Stimulated activated CD4-positive, alpha-beta T cell treated with anti-CD3 and anti-CD28 coated beads, Interleukin-4, amount 100 ng/mL, for 1 hour (primary cell): ENCODE measurements at places on chromosomes 1 and 21.

GRCh38 chr1:165988275-165988674 is 160.9 kb downstream of the UCK2 start:
- DNase-seq: no peak

- no peak for DNase-seq
Observed at GRCh38 chr1:48671578-48671977, 105.1 kb downstream of the BEND5 start.

GRCh38 chr1:98675282-98675681 is 13.8 kb downstream of the SNX7 start:
- DNase-seq: no peak

- no peak for DNase-seq
Observed at GRCh38 chr1:33399375-33399774, 31.5 kb downstream of the PHC2 start.

- DNase-seq: no peak
Observed at GRCh38 chr1:117003223-117003875, 1.8 kb downstream of the CD101 start.

- no peak for DNase-seq
Observed at GRCh38 chr21:35651196-35651595, 409.1 kb downstream of the SETD4 start.

- no peak for DNase-seq
Observed at GRCh38 chr1:232835166-232835565, 29.9 kb downstream of the MAP10 start.

- no peak for DNase-seq
Observed at GRCh38 chr1:18632218-18632588, 1.6 kb downstream of the PAX7 start.

GRCh38 chr1:235545292-235545930 is 41.2 kb upstream of the B3GALNT2 start:
- DNase-seq: no peak

DNA sequence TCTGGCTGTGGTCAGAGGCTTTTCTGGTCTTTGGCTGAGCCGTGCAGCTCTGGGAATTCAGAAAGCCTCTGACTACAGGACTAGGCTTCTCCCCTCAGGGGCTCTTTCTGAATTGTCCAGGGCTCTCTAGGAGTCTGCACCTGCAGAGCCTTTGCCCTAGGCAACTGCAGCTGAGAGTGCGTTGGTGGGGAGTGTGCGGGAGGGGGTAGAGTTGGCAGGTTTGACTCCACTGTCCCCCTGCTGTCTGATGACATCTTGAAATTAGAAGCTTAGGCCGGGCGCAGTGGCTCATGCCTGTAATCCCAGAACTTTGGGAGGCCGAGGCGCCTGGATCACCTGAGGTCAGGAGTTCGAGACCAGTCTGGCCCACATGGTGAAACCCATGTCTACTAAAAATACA is 32.9 kb downstream of the KIAA1614 start:
- no peak for DNase-seq

DNA sequence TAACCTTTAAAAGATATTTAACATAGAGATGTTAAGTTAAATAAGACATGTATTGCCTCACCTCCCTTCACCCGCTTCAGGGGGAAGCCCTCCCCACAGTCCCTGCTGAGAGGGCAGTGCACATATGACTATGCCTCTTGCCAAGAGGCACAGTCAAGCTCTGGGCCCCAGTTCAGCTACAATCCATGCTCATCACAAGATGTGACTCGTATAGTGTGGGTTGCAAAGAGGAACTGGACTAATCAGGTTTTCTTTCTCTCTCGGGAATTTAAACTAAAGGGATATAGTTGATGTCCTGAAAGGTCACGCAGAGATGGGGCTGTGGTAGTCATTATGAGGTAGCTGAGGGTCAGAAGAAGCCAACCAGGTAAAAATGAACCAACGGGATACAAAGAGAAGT is 35.6 kb downstream of the LYST start:
- DNase-seq: no peak

DNA sequence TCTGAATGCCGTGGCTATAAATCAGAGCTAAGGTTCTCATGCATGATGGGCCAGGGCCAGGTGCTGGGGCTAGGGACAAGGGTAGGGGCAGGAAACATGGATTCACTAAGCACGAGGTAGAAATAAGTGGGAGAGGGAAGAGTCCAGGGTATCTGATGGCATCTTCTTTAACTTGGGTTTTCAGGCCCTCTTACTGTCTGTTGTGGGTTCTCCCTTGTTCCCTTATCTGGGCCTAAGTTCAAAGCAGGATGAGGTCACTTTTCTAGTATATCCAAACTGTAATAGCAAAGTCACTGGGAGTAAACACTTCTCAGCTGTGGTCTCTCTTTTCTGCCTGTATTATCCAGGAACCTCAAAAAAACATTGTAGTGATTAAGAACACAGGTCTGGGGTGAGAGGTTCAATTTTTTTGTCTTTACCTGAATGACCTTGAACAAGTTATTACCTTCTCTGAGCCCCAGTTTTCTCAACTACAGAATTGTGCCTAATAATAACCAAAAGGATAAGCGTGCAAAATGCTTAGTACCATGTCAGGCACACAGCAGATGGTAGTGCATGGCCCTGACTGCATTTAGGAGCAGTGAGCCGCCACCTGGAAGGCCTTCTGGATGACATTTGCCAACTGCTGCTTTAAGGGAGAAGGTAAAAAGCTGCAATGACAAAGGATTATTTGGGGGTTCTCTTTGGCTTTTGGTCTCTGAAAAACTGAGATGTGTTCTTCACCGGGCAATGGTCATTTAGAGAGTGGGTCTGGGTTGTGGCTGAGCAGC is 53.6 kb upstream of the A3GALT2 start:
- DNase-seq: no peak

DNA sequence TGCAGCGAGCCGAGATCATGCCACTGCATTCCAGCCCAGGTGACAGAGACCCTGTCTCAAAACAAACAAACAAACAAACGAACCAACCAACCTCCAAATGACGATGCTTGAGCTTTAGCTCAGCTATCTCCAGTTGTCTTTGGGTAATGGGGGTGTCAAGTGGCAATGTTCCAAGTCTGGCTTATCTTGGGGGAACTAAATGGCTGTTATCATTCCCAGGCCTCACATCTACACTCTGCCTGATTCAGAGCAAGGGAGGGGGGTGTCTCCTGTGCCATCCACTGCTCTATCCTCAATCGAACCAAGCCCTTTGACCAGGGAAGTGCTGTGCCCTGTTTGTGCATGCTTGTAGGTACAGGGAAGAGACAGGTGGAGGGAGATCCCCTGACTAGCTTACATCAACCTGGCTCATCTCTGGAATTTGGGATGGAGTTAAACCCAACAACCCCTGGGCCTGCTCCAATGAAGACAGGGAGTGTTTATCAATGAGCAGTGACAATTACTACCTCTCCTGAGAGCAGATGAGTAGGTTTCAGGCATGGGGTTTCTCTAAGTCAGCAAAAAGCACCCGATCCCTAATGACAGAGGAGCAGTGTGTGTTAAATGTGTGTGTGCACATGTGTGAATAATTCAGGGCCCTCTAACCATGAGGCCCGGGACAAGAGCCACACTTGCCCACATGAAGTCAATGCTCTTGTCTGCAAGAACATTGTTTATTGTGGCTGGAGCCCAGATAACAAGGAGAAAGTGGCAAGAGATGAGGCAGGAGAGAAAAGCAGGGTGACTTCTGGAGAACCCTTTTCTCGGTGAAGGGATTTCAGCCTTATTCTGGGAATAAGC is 20.3 kb upstream of the IL6R start:
- no peak for DNase-seq

DNA sequence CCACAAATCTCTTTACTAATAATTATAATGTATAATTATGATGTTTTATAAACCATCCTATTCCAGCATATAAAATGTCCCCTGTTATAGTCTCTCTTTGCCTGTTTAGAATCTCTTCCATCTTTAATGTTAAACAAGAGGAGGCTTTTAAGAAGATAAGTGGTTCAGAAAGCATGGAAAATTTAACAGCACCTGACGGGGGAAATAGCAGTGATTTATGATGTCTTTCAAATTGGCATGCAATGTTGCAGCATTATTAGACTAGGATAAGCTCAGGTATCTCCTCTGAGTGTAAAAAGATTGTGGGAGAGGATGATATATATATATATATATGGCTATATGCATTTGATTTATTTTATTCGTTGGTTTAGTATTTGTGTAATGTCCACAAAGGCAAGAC is 24.4 kb downstream of the GIPC2 start:
- no peak for DNase-seq

DNA sequence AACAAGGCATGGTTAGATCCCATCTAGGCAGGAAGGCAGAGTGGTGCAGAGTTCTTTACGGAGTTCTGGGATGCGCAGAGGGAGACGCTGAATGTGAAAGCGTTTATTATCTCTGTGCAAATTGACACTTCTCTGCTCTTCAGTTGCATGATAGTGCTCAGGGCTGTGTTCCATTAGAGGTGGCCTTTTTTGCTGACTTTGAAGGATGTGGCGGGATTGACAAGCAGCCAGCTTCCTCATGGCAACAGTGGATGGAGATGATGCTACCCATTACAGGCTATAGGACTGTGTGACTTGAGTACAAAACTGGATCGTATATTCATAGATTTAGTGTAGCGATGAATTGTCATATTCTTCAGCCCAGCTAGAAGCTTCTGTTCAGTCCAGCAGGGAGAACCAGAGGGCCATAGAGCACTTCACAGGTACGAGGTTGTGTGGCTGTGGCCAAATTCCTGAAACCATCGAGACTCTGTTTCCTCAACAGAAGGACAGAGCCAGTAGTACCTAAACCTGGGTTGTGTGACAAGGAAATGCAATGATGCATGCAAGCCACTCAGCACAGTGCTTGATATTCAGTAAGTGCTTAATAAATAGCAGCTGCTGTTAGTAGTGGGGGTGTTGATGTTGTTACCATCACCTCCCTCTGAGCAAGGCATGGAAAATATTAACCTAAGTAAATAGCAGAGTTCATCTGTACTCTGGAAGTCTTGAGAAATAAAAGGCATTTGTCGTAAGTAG is 430.0 kb upstream of the KAZN start:
- DNase-seq: no peak

GRCh38 chr21:41233916-41234315 is 66.0 kb downstream of the BACE2 start:
- no peak for DNase-seq

DNA sequence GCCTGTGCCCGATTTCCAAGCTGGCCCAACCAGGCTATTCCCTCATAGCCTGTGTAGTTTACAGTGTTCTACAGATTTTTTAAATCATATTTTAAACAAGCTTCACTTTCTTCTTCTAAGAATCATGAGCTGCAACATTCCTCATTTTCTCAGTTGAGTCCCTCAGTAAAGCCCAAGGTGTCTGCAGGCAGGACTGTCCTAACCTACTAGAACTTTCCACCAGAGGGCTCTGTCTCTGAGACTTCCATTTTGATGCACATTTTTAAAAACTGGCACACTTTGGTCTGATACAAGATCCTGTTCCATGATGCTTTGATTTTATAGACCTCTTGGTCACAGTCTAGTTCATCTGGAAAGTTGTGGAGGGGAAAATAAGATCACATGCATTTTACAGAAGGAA is 21.6 kb upstream of the SLAMF6 start:
- DNase-seq: no peak

GRCh38 chr1:180231936-180232335 is 1.9 kb downstream of the LHX4 start:
- no peak for DNase-seq

DNA sequence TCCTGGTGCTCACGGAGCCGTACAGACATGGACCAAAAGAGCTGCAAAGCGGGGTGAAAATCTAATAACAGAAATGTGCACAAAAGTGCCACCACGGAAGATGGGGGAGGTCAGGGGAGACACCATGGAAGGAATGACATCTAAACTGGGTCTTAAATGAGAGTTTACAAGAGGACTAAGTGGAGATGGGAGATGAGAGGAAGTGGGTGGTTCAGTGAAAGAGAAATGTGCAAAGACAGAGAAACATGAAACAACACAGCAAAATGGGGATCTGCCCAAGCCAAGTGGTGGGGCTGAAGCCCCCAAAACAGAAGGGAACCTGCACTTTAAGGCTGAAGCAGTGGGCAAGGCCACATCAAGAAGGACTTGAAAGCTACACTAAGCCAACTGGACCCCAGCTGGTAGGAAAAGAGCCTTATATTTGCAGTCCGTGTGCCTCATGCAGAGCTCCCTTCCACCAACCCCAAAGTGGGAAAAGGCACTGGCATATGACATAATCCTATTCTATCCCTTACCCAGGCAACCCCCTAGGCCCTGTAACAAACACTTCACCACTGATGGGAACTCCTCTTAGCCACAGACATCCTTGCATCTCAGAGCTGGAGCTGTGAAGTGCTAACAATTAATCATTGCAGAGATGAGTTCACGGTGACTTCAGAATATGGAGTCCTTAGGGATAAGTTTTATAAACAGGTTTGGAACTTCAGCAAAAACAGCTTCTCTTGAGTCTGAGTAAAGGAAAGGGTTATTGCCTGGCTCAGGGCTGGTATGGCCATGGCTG is 198.6 kb upstream of the EDN2 start:
- no peak for DNase-seq

DNA sequence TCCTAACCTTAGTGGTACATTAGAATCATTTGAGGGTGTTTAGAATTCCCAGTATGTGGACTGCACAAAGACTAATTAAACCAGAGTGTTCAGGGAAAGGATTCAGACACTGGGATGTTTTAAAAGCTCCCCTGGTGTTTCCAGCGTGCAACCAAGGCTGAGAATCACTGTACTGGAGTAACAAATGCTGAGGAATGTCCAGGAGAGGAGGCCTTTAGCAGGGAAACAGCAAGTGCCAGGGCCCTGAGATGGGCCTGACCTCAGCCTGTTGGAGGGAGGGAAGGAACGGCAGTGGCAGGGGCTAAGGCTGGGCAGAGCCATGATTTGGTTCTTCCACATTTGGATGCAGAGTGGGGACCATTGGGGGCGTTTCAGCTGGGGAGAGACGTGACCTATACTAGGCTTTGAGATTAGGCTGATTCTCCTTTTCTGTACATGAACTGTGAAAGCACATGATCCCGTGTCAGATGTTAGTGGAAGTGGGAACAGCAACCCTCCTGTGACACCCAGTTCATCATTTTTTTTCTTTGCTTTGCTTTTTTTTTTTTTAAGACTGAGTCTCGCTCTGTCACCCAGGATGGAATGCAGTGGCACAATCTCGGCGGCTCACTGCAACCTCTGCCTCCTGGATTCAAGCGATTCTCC is 49.3 kb downstream of the KANK4 start:
- no peak for DNase-seq

DNA sequence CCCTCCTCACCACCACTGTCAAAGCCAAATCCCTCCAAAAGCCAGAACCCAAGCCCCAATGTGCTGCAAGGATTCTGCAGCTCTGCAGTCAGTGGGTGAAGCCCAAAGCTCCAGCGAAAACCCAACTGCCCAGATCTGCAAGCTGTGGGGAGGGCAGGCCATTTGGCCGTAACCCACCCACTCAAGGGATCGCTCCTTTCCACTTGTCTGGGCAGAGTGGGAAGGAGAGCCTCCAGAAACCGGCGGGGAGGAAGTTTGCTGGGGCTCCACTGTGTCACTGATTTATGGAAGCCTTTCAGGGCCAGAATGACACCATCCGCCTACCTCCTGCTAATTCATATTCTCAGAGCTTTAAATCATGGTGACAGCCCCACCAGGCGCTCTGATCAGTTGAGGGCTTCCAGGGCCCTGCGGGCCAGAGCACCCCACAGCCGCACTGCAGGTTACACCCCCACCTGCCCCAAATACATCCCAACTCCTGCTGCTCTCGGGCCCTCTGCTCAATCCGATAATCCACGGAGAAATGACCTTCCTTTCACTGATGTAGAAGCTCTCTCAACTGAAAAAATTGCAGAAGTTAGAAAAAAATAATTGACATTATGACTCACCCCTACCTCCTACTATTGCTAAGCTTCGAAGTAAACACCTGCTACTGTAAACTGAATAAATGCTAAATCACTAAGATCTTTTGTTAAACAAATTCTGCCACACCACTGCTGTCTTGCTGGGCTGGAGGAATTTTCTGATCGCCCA is 40.6 kb upstream of the RAB4A start:
- no peak for DNase-seq
